ENCODE measurements at places on chromosomes 13 and 19.

GRCh38 chr19:46720503-46721239 is 3.8 kb upstream of the PRKD2 start:
- DNase-seq: no peak

DNA sequence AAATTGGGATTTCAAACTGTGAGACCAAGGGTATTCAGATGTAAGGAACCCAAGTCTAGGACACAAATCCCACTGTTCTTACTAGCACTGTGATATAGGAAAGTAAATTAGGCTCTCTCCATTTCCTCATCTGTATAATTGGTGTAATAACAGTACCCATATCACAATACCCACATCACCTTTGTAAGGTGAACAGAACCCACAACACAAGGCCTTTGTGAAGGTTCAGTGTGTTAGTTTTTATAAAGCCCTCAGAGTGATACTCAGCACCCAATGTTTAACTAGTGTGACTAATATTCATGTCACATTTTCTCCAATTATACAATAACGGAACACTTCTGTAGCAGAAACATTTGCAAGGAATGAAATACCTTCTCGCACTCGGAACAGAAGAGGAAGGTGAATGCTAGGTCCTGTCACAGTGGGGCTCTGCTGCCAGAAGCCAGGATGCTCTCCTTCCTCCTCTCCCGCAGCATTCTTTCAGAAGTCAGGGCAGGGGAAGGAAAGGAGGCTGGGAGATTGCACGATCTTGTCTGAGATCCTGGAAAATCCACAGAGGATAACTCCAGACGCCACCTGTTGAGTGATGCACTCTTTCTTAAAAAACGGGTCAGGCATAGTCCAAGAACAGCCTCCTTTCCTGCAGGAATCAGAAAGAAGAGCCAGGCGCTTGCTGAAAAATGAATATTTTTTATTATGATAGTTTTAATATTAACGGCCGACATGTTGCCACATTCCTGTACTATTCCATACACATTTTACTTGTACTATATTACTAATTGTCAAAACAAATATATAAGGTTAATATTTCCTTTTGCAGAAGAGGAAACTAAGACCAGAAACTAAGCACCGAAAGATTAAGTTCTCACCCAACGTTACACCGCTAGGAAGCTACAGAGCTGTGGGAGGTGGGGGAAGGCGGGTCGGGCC is 762 bp downstream of the ZNF45 start:
- DNase-seq: no peak

GRCh38 chr13:33137721-33138120 is 121.5 kb downstream of the KL start:
- DNase-seq: no peak

DNA sequence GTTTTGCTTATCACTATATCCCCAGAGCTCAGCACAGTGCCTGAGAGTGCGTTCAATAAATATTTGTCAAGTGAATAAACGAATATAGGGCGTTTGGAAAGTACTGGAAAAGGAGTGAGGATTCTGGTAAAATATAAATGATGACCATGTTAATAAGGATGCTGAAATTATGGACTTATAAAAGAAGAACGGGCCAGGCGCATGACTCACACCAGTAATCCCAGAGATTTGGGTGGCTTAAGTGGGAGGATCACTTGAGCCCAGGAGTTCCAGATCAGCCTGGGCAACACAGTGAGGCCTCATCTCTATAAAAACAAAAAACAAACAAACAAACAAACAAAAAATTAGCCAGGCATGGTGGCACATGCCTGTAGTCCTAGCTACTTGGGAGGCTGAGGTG is 198.1 kb downstream of the VWA8 start:
- no peak for DNase-seq

DNA sequence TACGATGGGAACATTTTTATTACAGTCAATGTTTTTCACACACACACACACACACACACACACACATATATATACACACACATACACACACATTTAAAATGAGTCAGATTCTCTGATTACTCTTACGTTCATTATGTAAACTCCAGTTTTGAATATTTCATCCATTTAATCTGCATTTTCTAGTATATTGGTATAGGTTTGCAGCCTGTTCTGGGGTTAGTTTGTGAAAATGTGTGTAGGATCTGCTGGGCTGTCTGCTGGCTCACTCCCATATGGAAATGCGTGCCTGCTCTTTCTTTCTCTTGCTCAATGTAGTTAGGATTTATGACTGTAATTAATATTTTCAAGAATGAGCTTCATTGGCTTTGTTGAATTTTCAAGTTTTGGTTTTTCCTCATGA is 7.1 kb downstream of the LILRB2 start:
- no peak for DNase-seq

DNA sequence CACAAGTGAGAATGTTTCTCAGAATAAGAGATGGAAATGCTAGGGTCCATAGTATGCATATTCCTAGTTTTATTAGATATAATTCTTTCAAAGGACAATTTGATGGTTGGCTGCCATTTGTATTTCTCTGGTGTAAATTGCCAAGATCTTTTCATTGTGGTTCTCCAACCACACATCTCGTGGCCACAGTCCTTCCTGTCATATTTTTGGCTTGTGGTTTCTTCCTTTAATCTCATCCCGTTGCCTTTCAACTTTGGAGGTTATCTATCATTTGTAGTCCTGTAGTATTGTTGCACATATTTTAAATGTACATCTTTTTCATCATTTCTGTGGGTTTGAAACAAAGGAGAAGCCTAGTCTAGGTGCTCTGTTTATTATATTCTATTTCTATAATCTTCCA is 61.2 kb downstream of the WASF3 start:
- no peak for DNase-seq

GRCh38 chr19:35246466-35247092 is 2.2 kb upstream of the LSR start:
- DNase-seq: no peak

GRCh38 chr13:45063261-45063860 is 56.9 kb upstream of the GTF2F2 start:
- no peak for DNase-seq

DNA sequence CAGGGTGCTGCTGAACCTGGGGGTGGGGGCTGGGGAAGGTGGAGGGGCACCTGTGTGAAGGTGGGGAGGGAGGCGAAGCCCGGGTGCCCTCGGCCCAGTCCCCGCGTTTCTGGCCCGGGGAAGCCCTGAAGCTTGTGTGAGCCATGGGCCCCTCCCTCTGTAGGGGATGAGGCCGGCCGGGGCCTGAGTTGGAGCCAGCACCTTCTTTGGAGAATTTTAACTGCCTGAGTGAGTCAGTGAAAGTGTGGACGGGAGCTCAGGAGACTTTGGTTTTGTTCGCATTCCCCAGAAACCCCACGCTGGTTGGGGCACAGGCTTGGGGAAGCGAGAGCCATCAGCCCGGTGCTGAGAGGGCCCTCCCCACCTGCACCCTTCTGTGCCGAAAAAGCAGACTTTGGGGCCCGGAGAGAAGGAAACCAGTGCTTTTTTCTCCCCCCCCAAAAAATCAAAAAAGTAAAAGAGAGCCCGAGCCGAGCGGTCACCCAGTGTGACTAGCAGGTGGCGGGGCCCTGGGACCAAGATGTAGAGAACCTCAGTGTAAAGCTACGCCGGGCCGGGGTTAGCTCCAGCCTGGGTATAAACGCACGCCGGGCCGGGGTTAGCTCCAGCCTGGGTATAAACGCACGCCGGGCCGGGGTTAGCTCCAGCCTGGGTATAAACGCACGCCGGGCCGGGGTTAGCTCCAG is 45.1 kb downstream of the TMEM255B start:
- no peak for DNase-seq
